Neural cell (in vitro differentiated cells): ENCODE measurements at places on chromosomes 2 and 18. TPM values are rescaled to one million over a fixed set of nuclear protein-coding genes. Genes with fewer than 3 reads are reported as not detected.

SPEG gene
- 58.3 and 87.6 TPM in 2 replicates for polyA plus RNA-seq

ASIC4 gene
- 2.7 and 8.9 TPM in 2 replicates for polyA plus RNA-seq

FHOD3 gene
- 19.4 and 22.3 TPM in 2 replicates for polyA plus RNA-seq

BMP10 gene
- not detected in 2 replicates for polyA plus RNA-seq

RTP5 gene
- polyA plus RNA-seq: 1.2 and 1.8 TPM in 2 replicates

TUBA4B gene
- polyA plus RNA-seq: not detected in 2 replicates

UGT1A6 gene
- polyA plus RNA-seq: not detected in 2 replicates

LYPD6 gene
- 1.2 and 2.3 TPM in 2 replicates for polyA plus RNA-seq

MAP3K20 gene
- 0.40 and 0.48 TPM in 2 replicates for polyA plus RNA-seq

RTKN gene
- 4.9 and 6.1 TPM in 2 replicates for polyA plus RNA-seq

ACVR1C gene
- polyA plus RNA-seq: 0.26 and 0.64 TPM in 2 replicates

TTC21B gene
- 25.0 and 31.1 TPM in 2 replicates for polyA plus RNA-seq

COPS7B gene
- 21.9 and 23.8 TPM in 2 replicates for polyA plus RNA-seq
